CD4-positive, alpha-beta memory T cell (primary cell): ENCODE measurements at places on chromosomes 6 and 20.

DNA sequence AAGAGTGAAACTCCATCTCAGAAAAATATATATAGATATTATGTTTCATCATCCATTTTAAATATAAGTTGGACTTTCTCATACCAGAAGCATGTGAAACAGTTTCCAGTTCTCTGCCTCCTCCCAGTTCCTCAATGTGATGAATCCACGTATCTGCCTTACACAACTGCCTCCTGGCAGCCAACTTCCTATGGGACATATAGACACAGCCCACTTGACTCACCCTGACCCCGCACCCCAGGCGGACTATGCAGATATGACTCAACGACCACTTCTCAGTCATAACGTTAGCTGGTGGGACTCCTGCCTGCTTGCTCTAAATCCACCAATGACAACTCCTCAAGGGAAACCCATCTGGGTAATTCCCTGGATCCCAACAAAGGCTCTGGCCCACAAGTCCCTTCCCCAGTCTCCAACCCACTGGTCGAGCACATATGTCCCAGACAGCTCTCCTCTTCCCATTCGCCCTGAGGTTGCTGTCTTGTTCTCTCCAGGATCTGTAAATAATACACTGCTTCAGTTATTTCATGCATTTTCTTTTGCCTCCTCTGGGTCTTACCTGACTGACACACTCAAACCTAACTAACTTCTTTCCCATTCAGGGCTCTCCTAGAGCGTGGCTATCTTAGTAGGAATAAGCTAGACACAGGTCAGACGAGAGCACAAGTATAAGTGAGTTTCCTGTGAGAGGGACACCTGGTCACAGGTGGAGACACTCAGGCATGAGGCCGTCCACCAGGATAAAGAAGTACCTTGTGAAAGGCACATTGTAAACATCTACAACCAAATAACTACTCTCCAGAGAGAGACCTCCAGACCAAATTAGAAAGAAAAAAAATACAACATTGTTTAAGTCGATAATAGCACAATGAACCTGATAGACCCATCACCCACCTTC lies 548.5 kb downstream of the CD83 start:
- DNase-seq: no peak

GRCh38 chr6:138544501-138544900 lies 45.2 kb upstream of the NHSL1 start:
- no peak for DNase-seq

- no peak for DNase-seq
Observed at GRCh38 chr6:107803957-107804356, 20.2 kb downstream of the SCML4 start.

DNA sequence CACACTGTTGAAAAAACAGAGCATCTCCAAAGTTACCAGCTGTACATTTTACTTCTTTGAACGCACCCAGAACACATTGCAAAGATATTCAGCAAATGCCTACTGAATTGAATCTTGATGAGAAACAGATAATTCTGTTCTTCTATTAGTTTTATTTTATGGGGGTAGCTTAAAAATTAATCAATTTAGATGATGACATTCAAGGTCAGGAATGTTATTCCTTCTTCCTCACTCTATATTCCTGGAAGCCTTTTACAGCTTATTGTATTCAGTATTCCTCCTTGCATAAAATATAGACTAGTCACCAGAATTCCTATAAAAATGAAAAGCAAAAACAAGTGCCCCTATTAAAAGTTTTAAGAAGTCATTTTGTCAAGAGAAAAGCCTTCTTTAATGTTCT lies 21.4 kb upstream of the GMDS start:
- no peak for DNase-seq

GRCh38 chr20:47843886-47844567 lies 58.7 kb upstream of the SULF2 start:
- DNase-seq: no peak

- peak; percentile 44 for DNase-seq
Observed at GRCh38 chr6:53300656-53301551, 47.8 kb downstream of the ELOVL5 start.

DNA sequence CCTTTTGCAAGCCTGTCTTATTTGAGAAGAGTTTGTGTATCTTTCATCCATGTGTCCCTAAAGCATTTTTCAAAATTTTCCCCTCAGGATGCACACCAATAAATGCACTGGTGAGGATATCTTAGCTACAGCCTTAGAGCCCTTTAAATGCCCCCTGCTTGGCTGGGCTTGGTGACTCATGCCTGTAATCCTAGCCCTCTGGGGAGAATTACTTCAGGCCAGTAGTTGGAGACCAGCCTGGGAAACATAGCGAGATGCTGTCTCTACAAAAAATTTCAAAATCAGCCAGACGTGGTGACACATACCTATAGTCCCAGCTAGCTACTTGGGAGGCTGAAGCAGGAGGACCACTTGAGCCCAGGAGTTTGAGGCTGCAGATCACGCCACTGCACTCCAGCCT lies 33.8 kb upstream of the PLCB4 start:
- no peak for DNase-seq

GRCh38 chr20:42611889-42612837 lies 577.5 kb downstream of the PTPRT start:
- DNase-seq: no peak

GRCh38 chr6:8236956-8237355 lies 134.6 kb upstream of the EEF1E1 start:
- no peak for DNase-seq

DNA sequence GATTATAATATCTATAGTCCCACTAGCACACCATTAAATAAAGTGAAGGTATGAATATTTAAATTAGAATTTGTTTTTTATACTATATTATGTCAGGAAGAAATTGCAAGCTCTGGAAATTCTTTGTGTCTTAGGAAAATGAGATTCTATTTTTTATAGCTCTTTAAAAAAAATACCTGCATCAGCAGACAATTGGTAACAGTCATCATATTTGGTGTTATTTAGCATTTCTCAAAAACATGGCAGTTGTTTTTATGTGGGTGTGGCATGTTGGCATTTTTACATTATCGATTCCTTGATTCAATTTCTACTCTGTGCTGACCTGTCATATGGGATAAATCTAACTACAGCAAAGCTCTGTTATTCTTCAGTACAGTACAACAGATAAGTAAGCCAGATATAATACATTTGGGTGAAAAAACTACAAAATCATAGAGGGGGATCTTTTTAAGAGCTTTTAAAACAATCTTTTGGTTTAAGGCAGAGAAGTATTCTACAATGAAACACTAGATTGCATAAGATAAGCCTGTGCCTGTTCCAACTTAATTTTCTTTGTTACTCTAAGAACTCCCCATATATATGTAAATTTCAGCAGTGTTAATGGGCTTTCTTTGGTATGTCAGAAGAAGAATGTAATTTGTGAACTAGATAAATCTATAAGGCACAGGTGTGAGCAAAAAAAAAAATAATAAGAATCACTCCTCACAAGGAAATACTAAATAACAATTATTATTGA lies 71.5 kb downstream of the LAMA2 start:
- no peak for DNase-seq

DNA sequence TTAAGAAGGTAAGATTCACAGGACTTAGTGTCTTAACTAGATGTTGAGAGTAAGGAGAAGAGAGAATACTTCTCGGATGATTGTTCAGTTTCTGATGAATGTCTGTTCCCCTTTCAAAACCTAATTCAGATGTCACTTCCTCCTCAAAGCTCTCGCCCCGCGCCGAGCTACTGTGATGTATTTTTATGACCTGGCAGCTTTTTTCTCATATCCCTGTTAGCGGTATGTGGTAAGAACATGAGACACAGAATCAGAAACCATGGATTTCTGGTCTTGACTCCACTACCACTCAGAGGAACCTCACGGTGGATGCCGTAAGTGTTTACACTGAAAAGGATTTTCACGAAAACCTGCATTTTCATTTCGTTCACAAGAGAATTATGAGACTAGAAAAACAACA lies 48.4 kb downstream of the CEP43 start:
- DNase-seq: peak; percentile 65

GRCh38 chr20:13960525-13960924 lies 29.9 kb downstream of the SEL1L2 start:
- no peak for DNase-seq

GRCh38 chr20:63648190-63648589 lies 5.0 kb downstream of the STMN3 start:
- DNase-seq: no peak

DNA sequence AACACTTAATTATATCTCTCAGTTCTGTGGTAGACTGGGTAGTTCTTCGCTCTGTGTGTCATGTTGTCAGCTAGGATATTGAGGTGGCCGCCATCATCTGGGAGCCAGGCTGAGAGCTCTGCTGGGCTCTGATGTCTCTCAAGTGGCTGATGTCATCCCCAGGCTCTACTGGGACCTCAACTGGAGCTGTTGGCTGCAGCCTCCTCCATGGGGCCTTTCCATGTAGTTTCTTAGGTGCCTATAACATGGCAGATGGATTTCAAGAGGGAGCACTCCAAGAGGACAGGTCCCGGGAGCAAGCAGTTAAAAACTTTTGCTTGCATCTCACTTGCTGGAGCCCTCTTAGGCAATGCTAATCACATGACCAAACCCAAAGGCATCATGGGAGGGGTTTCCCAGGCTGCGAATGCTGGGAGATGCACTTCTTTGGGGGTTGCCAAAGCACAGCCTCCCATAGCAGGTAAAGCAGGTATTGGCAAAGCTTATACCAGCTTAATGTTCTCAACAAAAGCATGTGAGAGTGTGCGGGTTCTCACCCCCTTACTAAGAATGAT lies 129.8 kb downstream of the TMEM242 start:
- DNase-seq: no peak
